ENCODE measurements at places on chromosomes 3 and 15.

GRCh38 chr3:171936191-171936841 is 93.2 kb downstream of the TMEM212 start:
- no peak for DNase-seq

DNA sequence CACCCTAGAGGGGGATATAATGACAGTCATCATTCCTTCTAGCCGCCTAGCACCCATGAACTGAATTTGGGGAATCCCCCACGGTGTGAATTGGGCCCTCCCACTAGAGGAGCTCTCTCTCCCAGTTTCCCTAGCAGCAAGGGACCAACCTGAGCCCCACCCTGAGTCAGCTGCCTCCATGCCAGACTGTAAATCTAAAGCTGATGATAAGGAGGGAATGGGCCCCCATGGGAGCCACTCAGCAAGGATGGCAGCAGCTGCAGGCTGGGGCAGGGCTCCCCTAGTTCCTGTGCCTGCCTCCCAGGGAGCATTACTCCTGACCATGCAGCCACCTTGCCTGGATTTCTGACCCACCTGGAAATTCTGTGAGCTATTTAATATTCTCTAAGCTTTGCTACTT is 57.0 kb upstream of the PXYLP1 start:
- DNase-seq, result no peak

- DNase-seq, result no peak
Measured at GRCh38 chr15:44769521-44769920, 33.2 kb downstream of the TRIM69 start.

DNA sequence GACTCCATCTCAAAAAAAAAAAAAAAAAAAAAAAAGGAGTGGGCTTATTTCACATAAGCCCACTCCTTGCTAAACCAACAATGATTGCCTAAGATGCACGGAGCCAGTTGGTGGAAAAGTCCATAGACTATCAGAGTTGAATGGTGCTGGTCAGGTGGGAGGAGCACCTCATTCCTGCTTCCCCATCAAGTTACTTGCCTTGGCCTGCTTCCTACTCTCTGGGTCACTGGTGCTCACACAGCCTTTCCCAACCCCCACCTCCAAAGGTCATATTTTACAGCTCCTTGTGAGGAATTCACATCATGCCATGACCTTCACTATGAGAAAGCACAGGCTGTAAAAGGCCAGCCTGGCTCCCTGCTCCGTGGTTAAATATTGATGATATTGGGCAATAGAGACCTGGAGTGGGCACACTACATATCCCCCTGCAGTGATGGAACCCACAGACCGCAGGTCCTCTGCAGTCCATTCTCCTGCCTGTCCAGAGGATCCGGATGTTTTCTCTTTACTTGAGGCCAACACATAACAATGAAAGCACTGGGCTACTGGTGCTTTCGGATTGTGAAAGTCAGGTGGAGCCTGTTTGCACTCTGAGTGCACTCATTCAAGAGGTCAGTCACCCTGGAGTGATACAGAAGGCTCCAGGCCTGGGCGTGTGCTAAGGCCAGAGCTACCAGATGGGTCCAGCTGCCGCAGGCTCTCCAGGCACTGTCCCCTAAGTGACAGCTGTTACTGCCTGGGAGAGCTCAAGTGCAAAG is at the start of gene SLC51B:
Gene SLC51B (plus strand): TSS at position 664 of the 758 bp plus-strand sequence. CDS start 4,618 bp downstream, outside the sequence.
- DNase-seq, result no peak

GRCh38 chr15:33074942-33075341 is 119.6 kb downstream of the FMN1 start:
- no peak for DNase-seq

- no peak for DNase-seq
Measured at GRCh38 chr3:170726976-170727661, 141.2 kb upstream of the SLC7A14 start.

DNA sequence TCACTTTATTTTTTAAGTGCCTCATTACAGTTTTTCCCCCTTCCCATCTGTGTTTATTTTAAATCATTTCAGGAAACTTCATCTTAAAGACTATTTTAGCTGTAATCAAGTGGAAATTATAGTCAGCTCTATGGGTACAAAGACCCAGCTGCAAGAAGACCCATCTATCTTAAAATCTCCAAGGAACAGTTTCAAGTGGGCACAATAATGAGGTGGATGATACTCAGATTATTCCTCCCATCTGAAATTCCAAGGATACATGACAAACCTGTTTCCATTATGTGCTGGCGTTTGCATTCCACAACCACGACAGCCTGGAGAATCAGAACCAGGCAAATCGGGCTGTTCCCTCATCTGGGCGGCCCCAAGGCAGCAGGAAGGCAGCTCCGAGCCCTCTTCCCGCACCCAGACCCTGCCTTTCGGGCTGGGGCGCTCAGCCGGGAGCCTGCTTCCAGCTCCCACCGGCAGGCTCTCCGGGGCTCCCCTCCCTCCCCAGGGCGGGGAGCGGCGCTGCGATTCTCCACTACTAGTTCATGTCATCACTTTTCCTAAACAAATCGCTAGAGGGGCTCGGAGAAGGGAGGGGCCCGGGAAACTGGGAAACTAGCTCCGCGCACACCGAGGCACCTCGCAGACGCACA is at the start of gene MGLL:
Gene MGLL (minus strand): TSS at position 475 of the 641 bp plus-strand sequence. CDS start 197 bp downstream, at position 278.
- DNase-seq, result no peak

GRCh38 chr15:84658080-84658787 is at the start of gene NMB:
TSS of gene NMB (minus strand) at chr15:84658199. CDS start at chr15:84658152, 47 bp downstream.
- peak; percentile 79 for DNase-seq

GRCh38 chr3:8622873-8623691 is 21.5 kb downstream of the SSUH2 start:
- no peak for DNase-seq

DNA sequence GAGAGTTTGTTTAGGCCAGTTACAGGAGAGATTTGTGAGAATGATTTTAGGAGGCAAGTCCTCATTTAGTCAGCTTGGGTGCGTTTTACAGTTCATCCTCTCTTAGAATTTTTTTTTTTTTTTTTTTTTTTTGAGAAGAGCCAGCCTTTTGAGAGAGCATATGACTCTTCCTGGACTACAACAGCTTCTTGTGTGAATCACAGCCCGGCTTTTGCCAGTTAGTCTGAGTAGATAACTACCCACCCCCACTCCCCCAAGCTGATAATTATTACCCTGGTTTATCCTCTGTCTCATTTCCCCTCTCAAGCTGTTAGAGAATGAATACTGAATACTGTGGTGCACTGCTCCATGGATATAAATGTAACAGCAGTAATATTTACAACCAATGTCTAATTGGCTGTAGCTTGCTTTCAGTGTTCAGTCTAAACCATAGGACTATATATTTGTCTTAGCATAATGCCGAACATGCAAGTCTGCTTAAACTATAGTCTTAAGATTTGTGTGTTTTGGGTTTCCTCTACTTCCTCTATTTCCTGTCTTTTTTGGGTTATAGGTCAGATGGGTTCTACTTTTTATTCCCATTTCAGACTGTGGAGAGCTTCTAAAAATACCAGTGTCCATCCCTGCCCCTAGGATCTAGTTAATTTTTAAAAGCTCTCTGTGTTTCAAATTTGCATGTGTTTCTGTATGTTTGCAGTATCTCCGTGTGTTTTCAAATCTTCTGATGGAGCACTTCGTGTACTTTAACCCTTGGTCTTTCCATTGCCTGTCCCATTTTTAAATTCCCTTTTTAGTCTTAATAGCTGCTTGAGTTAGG is 8.0 kb downstream of the CHD2 start:
- DNase-seq, result peak; percentile 25

DNA sequence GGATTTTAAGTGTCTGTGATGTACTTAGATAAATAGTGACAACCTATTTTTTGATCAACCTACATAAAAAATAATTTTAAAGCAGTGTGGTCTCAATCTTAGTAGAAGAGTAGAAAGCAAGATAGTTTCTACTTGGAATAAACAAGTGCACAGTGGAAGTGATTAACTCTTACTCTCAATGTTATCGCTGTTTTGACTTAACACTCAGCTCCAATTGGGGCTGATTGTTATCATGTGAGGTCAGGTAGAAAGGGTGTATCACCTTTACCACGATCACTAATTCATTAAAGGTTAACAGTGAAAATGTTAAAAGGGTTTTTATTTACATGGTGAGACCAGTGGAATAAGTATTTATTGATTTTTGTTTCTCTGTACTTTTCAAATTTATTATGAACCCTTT is 22.4 kb upstream of the APH1B start:
- no peak for DNase-seq

DNA sequence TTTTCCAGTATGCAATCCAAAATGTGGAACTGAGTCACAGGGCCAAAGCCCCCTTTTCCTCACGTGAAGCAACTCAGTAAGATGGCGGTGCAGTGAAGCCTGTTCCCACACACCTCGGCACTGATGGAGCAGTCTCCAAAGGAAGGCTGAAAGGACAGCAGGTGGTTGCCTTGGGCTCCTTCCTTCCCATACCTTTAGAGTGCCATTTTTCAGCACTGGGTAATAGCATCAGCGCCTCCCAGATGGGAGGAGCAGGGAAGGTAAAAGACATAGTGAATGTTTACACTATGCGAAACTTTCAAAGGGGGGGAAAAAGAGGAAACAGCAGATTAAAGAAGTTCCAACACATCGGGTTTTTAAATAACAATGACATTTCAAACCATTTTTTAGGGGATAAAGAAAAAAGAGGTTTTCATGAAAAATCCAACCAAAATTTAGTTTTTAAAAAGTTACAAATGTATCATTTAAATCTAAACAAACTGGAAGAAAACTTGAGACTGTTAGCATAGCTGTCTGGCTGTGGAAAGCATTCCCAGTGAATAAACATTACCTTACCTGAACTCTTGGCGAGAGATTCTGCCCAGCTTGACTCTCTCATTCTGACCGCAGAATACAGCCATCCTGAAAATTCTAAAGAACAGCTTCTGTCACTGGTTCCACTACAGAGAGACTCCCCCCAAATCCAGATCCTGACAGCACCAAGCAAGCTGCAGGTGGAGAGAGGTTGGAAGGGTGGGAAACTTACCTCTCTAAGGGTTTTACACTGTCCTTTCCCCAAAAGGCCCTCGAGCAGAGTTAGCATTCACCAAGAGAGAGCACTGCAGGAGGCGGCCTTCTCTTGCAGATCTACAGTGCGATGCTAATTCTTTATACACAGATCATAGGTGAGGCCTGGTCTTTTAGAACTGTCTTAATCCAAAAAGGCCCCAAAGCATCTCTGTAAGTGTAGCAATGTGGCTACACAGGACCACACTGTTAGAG is 32.6 kb downstream of the ABCC5 start:
- no peak for DNase-seq

DNA sequence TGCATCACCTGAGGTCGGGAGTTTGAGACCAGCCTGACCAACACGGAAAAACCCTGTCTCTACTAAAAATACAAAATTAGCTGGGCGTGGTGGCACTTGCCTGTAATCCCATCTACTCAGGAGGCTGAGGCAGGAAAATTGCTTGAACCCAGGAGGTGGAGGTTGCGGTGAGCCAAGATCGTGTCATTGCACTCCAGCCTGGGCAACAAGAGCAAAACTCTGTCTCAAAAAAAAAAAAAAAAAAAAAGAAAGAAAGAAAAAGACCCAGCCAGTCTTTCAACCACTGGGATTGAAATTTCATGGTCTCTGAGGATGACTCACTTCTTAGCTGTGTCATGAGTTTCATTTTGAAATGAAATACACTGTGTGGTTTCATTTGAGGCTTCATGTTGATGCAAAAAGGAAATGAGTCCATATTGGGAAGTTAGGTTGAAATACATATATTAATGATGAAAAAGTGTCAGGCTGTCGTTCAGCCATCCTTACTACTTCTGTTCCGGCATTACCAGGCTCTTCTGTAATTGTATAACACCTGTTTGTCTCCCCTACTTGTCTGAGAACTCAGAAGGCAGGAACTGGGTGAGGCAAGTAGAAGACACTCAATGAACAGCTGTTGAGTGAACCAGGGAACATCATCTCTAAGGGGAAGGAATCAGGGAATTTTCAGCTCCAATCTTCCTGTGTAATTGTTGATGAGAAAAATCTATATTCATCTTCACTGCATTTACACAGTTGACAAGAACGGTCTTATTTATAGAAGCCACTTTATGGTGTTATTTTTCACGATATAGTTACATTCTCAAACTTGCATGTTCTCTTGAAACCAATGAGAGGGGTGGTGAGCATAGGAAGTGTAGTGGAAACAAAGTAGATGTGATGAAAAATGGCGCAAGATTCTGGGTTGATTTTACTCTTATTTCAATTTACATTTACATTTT is 87.4 kb downstream of the NFKBIZ start:
- no peak for DNase-seq

DNA sequence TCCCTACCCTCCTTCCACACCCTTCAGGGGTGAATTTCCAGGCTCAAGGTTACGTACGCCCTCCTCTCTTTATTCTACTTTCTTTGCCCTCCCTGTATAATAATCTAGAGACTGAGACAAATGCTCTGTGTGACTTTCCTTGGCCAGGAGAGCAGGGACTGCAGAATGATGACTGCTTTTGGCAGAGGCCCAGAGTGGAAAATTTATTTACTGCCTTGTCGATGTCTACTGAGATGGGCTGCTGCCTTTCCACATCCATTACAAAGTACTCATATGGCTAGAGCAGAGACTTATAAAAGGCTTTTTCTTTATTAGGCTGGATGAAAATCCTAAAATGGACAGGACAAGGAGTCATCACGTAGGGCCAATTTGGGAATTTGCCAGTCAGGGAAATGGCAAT is 576.2 kb downstream of the TUSC7 start:
- DNase-seq, result no peak

DNA sequence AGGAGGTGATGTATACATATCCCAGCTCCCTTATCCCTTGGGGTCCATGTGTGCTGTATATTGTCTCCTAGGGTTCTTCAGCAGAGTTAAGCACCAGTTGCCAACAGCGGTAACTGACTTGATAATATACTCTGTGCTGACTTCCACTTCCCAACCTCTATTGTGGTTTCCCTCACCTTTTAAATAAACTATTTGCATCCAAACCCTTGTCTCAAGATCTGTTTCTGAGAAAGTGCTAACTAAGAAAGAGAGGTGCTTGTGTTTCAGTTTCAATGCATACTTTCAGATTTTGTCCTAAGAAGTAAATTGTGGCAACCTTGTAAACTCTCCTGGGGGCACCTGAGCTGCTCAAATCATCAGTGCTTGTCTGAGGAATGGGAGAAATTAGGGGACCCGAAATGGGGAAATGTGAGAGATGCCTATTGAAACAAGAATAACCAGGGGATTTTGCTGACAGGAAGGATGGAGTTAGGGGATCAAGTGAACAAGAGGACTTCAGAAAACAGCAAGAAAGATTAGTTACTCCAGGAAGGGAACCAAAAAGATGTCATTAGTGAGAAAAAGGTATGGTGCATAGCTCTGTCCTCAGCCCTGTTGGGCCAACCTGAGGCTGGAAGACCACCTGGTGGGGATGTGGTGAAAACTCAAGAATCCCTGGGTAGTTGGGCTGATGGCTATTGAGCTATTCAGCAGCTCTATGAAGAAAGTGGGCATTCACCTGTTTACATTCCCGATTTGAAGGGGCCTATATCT is 50.9 kb upstream of the MRPL3 start:
- DNase-seq, result no peak

GRCh38 chr15:77017091-77017660 is 22.2 kb downstream of the PSTPIP1 start:
- DNase-seq, result no peak

GRCh38 chr3:27185231-27185989 is 183.8 kb downstream of the NEK10 start:
- DNase-seq, result no peak

GRCh38 chr3:135161425-135161824 is 366.4 kb downstream of the EPHB1 start:
- DNase-seq, result no peak
